ENCODE measurements at places on chromosomes 12 and 14. TPM values are rescaled to one million over a fixed set of nuclear protein-coding genes. Genes with fewer than 3 reads are reported as not detected.

Gene WSCD2
- not detected for total RNA-seq

Gene GSC
- 0.24 TPM for total RNA-seq

Gene RPS6KL1
- total RNA-seq, result 0.49 TPM

Gene TPH2
- not detected for total RNA-seq

Gene CERS5
- 27.6 TPM for total RNA-seq

Gene GALNT6
- total RNA-seq, result 4.0 TPM

Gene PCK2
- total RNA-seq, result 20.7 TPM

Gene DENND5B
- total RNA-seq, result 15.8 TPM

Gene PPP2R5E
- total RNA-seq, result 26.8 TPM

Gene SLC8A3
- not detected for total RNA-seq

Gene SDS
- 0.42 TPM for total RNA-seq

Gene TAS2R13
- total RNA-seq, result not detected

Gene NUDT14
- total RNA-seq, result 43.8 TPM

Gene PIWIL1
- 0.03 TPM for total RNA-seq

Gene ANHX
- not detected for total RNA-seq

Gene GPRC5D
- not detected for total RNA-seq

Gene EML1
- 38.0 TPM for total RNA-seq

Gene TMEM119
- 0.09 TPM for total RNA-seq

Gene TUBA1B
- total RNA-seq, result 2,364 TPM

Gene FNTB
- 22.7 TPM for total RNA-seq

Gene BMP4
- total RNA-seq, result 2.0 TPM

Gene PROX2
- not detected for total RNA-seq

Gene HAL
- total RNA-seq, result 0.16 TPM

Gene CALCOCO1
- 24.8 TPM for total RNA-seq

Gene LMNTD1
- not detected for total RNA-seq

Gene ANO2
- total RNA-seq, result not detected

Gene MYF6
- not detected for total RNA-seq

Gene LRRC43
- 0.37 TPM for total RNA-seq

All from A549 treated with CORT108297 at 1 μM for 4 hours (cell line).